T-helper 17 cell (primary cell): ENCODE measurements at places on chromosomes 12 and 14. TPM values are rescaled to one million over a fixed set of nuclear protein-coding genes. Genes with fewer than 3 reads are reported as not detected.

The NAV3 gene
- total RNA-seq, result 0.08 TPM

DNA sequence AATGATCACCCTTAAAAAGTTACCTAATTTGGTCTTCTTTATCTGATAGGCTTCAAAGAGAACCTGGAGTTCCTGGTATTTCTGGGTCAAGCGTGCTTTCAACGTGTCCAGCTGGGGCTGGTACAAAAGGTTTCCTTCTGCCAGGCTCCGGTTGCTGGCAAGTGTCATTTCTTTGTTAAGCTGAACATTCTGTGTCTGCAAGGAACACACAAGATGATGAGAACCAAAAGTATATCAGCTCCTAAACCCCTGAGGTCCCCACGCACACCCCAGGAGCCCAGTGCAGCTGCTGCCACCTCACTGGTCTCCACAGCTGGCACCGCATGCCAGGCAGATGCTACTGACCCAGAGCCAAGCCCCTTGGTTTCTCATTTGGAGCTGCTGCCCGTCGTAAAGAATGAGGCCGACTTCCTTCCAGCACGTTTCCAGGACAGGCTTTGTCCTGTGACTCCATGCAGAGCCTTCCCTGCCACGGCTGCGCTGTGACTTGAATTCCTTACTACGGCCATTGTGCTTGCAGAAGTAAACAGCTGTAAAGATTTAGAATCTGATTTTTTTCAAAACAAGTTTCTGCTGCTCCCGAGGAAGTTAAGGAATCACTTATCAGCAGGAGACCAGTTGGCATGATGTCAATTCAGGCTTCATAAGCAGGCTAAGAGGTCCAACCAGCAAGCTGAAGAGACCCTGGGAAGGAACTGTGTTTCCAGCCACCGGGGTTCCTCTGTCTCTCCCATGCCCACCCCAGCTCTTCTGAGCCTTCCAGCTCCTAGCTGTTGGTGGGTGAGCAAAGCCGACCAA lies 24.9 kb downstream of the VPS37B start:
- no peak for DNase-seq

DNA sequence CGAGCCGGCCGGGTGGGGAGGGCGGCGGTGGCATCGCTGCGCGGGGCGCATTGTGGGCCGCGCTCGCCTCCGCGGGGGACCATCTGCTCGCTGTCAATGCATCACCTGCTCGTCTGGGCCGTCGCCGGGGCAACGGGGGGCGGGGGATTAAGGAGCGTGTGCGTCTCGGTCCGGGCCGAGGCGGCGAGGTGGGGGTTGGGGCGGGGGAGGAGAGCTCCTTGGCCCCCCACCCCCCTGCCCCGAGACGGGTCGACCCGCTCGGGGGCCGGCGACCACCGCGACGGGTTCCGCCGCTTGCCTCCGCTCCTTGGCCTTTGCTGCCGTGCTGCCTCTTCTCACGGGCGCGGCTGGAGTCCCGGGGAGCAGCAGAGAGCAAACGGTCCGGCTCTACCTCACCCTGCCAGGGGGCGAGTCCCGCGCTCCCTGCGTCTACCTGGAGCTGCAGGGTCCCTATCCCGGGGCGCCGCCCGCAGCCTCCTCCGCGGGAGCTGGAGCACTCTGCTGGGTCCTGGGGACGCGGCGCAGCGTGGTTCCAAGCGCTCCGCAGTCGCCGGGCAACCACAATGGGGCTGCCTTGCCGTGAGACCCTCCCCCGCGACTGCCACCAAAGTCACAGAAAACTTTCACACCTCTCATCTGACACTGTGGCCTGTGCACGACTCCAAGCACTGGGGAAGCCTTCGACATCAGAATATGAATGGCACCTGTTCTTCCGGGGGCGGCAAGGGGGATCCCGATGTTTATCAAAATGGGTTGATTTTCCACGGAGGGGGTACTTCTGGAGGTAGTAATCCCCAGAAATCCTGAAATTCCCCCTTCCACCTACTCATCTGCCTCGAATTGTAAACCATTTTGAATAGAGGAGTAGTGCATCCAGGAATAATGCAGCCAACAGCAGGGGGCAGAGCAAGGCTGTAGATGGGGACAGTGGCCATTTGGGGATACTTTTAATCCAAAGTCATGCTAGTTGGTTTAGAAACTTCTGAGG lies at the start of gene C12orf42:
TSS of gene C12orf42 (minus strand) at position 500 of the 988 bp plus-strand sequence. CDS start 17,542 bp downstream, outside the sequence.
- peak; percentile 20 for DNase-seq

DNA sequence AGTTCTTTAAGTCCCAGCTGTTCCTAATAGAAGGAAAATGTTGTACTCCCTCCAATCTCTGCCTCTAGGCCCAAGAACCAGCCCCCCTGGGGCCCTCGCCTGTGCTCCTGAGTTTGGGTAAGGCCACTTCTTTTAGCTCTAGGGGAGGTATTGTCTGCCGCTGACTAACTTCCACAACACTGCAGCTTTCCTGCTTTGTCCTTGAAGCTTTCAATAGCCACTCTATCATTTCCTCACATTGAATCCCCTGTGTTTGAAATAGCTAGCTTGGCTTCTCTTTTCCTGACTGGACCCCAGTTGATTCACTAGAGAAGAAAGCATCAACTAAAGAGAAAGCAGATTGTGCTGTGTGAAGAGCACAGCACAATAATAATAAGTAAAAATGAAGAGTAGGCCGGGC lies 28.8 kb downstream of the KRT80 start:
- DNase-seq, result no peak

The CD163 gene
- total RNA-seq, result 0.89 TPM

GRCh38 chr14:105526776-105527380 lies 495 bp downstream of the TMEM121 start:
- no peak for DNase-seq

DNA sequence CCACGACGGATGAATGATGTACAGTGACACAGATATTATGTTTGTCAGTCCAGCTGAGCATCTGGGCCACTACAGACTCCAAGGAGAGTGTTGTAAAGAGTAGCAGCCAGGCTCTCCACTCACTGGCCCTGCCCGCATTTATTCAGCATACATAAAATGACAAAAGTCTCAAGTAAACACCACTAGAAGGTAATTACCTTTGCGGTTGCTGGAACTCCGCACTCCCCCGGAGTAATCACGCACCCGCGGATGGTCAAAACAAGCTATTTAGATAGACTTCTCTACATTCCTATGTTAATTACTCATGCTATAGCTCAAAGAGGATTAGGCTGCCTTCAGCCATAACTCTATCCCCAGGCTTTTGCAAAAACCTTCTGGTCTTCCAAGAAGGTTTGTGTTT lies 18.8 kb upstream of the STRAP start:
- no peak for DNase-seq

DNA sequence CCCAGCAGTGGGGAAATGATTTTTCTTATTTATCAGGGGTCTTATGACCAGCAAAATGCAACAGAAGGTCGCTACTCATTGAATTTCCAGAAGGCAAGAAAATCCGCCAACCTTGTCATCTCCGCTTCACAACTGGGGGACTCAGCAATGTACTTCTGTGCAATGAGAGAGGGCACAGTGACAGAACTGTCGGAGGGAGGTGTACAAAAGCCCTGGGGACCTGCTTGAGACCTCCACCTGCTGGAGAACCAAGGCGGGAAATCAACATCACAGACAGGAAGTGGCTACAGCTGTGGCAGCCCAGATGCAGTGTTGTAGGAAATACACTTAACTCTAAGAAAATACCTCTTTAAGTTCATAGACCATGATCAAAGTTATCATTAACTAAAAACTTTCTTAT lies 250.9 kb upstream of the OR4E1 start:
- DNase-seq, result peak; percentile 23

GRCh38 chr12:105245291-105245690 lies 9.3 kb upstream of the APPL2 start:
- DNase-seq, result no peak

DNA sequence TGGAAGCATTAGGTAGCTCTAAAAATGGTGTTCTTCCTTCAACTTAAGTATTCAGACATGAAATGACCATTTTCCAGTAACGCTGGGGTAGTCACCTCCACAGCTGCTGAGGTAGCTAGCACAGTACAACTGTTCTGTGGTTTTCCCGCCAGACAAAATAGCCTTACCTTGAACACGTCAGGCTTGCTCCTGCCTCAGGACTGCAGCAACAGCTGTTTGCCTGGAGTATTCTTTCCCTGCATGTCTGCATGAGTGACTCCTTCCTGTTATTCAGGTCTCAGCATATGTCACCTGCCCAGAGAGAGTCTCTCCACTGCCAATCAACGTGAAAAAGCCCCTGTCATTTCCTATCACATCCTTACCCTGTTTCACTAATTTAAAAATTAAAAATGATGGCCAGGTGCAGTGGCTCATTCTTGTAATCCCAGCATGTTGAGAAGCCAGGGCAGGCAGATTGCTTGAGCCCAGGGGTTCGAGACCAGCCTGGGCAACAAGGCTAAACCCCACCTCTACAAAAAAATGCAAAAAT lies 37.9 kb downstream of the WDR89 start:
- DNase-seq, result no peak

GRCh38 chr14:70995671-70996070 lies 88.4 kb downstream of the PCNX1 start:
- DNase-seq, result no peak

DNA sequence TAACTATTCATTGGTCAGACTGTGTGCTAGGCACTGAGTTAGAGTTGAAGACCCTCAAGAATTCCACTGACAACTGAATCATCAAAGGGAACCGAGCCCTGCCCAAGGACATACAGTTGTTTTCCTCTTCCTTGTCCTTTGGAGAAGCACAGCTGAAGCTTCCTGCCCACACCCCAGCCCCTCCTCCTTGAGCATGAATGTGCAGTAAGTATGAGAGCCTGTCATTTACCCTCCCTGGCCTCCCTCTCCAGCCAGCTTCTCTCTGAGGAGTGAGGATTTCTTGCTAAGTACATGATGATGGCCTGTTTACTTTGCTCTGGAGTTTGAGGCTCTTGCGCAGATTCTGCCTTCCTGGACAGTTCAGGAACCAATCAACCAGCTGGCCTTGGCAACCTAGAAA lies 235.2 kb downstream of the CACNA1C start:
- DNase-seq, result no peak

The HOXC5 gene
- total RNA-seq, result not detected

- no peak for DNase-seq
Observed at GRCh38 chr14:32821964-32822653, 116.6 kb upstream of the NPAS3 start.
